ENCODE measurements at places on chromosomes 3 and 15.

GRCh38 chr3:2375376-2375775, 276.7 kb downstream of the CNTN4 start:
- no peak for DNase-seq

DNA sequence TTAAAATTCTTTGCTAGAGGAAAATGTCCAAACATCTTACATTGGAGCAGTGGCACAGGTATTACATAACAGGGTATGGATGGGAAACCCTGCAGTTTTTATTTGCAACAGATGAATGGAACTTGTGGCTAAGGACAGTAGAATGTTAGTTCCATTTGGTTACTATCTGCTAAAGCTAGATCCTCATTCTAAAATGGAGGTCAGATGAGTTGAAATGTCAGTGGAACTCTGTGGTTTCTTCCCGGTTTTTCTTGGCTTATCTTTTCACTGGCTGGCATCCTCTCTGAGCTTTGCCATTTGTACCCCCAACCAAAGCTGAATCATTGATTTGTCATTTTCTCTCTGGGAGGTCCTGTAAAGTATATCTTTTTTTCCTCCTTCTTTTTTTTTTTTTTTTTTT, 68.9 kb downstream of the ARMC8 start:
- no peak for DNase-seq

- no peak for DNase-seq
Observed at GRCh38 chr3:194431554-194431953, 32.5 kb upstream of the GP5 start.

GRCh38 chr15:89946681-89947299, 34.0 kb upstream of the ARPIN start:
- no peak for DNase-seq

DNA sequence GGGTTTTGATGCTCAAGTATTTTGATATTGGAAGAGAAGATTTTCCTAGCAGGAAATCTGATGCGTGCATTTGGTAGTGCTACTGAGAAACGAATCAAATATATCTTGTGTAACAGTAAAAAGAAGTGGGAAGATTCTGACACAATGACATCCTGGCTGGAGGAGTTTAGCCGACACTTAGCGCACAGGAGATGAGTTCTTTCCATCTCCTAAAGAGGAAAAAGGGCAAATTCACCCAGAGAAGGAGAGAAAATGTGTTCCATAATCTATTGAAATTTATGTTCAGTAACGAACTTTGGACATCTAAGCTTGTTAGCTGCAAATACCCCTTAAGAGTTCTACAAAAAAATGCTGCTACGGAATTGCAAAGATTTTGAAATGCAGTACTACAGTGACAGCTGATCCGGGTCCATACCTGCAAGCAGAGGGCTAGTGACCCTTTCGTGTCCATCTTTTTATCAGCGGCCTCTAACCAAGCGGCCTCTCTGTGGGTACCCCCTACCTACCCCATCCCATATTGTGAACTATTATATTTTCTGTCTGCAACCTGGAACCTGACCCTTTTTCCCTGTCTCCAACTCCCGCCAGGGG, 971 bp downstream of the CPOX start:
- no peak for DNase-seq

- no peak for DNase-seq
Observed at GRCh38 chr15:44081026-44082013, 113.8 kb downstream of the FRMD5 start.

DNA sequence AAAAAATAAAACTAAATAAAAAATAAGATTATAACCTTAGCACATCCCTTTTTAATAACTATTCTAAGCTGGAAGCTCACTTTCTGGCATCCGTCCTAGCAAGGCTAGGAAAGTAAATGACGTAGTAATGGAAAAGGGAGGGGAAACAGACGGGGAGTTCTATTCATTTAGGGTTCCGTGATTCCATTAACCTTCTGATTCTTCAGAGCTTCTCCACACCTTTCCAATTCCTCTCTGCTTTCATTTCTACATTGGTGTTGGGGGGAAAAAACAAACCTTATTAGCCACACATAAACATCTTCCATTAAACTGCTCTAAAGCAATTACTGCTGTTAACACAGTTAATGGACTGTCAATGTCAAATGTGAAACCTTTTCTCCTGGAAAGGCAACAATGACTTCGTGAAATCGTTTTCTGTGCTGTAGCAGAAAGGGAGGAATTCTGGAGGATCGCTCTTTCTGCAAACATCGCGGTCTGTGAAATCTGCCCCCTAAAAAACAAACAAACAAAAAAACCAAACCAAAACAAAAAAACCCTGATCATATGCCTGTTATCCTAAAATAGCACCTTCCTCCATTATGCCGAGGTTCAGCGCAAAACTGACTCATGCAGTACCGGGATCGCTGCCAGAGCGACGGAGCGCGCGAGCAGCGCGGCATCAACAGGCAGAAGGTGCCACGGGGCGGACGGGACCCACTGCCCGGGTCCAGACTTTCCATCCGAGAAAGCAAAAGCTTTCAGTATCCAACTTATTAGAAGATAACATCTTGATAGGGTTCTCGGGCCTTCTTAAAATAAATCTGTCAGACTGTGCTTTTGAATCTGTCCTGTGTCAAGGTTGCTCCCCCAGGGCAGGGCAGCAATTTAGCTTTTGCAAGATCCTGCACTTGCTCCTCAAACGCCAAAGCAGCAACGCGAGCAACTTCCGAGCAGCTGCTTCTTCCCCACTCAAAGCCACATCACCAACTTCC, 156.2 kb downstream of the FGF12 start:
- DNase-seq: peak; percentile 68

DNA sequence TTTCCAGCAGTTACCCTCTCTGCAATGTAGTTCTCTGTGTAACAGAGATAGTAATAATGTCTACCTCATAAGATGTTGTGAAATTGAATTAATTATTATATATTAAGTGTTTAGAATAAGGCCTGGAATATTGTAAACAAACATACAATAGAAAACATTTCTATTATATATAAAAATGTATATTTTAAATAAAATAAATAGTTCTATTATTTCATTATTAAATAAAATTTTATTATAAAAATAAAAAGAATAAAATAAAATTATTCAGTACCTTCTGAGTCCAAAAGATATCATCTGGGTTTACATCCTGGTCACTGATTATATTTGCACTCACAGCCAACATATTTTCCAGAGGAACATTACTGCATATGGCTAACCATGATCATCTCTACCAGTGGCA, 135.4 kb downstream of the LRRC3B start:
- no peak for DNase-seq

GRCh38 chr15:77588126-77588525, 44.6 kb downstream of the LINGO1 start:
- DNase-seq: no peak

DNA sequence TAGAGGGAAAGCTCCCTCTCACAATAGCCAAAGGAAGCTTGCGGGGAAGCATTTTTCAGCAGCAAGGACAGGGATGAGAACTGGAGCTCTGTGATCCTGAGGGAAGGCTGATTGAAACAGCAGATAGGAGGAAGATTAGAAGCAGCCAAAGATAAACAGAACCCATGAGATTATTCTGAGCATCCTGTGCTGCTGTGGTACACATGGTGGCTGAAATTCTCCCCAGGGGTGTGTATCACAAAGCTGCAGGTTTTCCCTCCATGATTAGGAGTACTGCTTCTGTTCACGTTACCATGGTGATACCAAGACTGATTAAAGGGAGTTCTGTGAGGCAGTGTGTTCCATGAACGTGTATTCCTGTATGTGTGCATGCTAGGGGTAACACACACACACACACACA, 30.3 kb upstream of the PSMD6 start:
- DNase-seq: no peak

GRCh38 chr3:143726727-143727126, 121.5 kb downstream of the SLC9A9 start:
- no peak for DNase-seq

DNA sequence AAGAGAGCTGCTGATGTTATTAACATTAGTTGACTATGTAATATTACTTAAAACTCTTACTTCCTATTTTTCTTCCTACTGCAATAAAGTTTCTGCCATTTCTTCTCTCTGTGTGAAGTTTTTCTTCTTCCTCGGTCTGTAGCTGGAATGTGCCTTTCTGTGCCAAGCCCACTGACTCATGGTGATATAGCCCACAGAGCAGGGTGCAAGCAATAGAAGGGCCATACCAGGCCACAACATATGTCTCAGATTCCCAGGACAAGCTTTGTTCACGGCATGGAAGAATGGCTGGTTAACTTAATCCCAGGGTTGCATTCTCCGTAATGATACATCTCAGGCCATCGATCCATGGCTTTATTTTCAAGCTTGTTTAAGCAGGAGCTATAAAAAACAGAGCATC, 815.3 kb downstream of the TUSC7 start:
- no peak for DNase-seq

DNA sequence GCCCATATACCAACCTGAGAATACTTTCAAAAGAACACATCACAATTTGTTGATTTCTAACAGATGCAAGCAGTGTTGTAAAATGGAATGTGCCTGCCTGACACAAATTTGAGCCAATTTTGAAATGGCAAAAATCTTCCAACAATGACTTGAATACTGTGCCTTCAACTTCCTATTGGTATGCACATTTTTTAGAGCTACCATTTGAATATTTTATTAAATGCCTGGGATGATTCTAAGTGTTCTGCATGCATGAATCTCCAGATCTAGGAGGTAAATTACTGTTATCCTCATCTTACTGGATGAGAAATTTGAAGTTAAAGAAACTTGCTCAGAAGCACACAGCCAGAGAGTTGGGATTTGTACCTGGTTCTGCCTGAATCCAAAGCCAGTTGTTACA, 282.8 kb upstream of the LRRN1 start:
- no peak for DNase-seq

DNA sequence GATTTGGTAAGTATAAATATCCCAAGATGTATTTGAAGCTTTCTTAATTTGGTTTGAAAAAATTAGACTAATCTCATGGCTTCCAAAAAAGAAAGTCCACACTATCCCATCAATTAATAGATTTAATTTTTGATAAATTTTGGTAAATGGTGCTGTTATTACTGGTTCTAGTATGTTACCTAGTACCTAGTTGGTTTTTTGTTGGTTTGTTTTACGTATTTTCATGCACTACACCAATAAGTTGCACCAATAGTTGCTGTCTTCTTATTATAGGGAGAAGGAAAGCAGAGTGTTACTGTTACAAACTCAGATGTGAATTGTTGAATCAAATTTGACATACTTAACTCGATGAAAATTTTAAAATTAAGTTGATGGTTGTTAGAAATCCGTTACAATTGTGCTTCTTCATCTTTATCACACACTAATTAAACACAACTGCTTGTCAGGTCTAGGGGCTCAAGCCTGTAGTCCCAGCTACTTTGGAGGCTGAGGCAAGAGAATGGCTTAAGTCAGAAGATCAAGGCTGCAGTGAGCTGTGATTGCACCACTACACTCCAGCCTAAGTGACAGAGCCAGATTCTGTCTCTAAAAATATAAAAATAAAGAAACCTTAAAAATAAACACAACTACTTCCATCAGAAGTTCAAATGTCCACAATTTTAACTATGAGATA, 23.1 kb upstream of the MBNL1 start:
- DNase-seq: no peak

DNA sequence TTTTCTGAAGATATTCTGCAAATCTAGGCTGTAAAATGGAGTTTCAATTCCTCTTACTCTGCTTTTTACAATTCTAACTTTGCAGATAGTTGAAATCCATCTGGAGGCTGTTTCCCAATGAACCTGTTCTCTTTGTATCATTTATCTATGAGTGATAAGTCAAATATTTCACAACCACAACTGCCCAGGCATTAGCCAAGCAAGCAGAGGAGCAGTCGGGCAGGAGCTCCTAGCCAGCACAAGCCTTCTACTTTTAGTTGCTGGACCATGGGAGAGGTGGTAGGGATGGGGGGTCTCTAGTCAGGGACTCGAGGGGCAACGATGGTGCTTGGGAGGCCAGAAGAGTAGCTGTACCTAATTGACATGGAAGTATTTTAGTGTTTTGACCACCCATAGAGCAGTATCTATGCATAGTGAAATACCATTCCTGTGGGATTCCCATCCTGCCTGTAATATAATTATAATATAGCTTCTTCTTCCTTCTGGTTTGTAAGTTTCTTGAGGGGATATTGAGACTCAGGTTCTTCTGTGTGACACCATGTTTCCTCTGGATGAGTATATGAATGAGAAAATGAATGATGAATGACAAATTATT, 353.5 kb upstream of the IL12A start:
- DNase-seq: no peak

GRCh38 chr3:14274999-14275961, 96.7 kb downstream of the LSM3 start:
- no peak for DNase-seq

DNA sequence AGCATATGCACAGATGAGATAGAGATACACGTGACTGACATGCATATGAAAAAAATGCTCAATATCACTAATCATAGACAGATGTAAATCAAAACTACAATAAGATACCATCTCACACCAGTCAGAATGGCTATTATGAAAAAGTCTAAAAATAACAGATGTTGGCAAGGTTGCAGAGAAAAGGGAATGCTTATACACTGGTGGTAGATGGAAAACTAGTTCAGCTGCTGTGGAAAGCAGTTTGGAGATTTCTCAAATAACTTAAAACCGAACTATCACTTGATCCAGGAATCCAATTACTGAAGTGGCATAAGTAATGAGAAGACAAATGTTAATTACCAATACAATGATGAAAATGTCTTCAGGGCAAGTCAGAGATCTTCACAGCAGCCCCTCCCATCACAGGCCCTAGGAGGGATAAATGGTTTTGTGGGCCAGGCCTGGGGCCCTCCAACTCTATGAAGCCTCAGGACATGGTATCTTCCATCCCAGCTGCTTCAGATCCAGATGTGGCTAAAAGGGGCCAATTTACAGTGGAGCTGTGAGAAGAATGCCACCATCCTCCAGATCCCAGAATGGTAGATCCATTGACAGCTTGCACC, 71.4 kb upstream of the PLSCR4 start:
- DNase-seq: no peak

- DNase-seq: no peak
Observed at GRCh38 chr3:65562447-65562846, 476.3 kb downstream of the MAGI1 start.

- peak; percentile 26 for DNase-seq
Observed at GRCh38 chr3:17195856-17196604, 311.3 kb downstream of the PLCL2 start.

DNA sequence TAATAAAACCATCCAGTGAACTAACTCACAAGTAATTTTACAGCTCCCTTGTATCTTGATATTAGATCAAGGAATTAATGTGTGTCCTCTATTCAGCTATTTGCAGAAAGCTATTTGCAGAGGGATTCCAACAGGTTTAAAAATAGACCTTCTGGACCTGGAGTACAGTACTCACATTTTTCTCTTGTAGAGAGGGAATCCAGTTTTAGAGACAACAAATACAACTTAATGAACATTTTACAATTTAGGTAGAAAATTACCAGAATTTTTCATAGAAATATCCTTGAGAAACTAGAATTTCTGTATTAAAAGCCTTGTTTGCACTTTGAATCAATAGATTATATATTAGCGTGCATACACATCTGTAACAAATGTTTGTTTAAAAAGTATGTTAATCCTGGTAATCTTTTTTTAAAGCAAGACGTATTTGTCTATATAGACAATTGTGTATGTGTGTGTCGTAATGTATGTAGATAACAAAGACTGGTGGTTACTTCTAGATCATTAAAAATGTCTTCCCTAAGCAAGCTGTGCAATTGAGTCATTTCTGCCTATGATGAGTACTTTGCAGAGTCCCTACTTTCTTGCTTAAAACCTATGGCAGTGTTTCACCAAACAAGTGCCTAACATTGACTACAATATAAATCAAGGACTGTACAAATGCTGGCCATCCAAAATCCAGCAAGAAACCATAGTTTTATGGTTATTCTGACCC, 57.9 kb downstream of the PPP2R3A start:
- DNase-seq: no peak

- DNase-seq: no peak
Observed at GRCh38 chr3:18847583-18848197, 300.6 kb upstream of the KCNH8 start.

Data from retina (tissue), 1 donor.